ENCODE measurements at places on chromosomes 1 and 21.

DNA sequence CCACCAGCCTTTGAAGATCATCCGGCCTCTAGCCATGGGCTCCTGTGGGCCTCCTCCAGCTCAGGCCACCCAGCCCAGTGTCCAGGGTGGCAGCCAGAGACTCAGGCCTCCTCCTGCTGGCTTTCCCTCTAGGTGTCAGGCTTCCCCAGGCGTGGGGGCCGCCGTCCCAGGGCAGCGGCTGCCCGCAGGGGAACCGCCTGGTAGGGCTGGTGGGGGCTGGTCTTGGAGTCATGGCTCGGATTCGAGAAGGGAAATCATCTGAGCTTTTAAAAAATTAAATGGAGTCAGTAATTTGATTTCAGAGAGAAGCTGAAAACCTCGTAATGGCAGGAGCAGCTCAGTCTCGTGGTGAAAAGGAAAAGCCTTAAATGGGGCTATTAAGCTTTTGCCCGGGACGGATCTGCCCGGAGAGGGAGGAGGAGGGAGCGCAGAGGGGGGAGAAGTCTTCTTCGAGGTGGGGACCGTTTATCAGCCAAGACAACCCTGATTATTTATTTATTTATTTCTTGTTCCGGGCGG, 66.4 kb upstream of the TARDBP start:
- DNase-seq, result no peak

GRCh38 chr1:170126696-170127095, 19.1 kb upstream of the NTMT2 start:
- peak; percentile 91 for DNase-seq

DNA sequence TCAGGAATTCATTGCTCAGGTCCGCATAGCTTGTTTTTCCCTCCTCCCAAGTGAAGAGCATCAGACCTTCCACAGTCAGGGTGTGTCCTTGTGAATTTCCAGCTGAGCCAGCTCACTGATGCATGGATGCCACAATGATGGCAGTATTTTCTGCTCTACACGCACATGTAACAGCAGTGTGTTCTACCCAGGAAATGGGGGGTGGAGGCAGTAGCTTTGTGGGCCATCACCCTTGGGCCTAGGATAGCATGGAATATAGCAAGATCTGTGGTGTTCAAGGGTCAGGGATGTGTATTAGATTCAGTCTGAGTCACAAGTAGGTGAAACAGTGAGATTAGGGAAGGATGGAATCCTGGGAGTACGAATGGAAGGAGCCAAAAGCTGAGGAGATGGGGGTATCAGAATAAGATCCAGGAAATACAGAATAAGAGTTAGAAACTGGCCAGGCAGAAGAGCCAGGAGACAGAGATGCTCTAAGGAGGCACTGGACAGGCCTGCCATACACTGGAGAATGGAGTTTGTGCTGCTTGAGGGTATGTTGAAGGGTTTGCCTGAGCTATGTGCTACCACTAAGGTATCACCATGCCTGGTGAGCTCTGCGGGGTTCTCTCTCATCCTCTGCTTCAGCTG, 90.6 kb upstream of the CNIH3 start:
- DNase-seq, result peak; percentile 46

GRCh38 chr1:47837866-47838561, 159.2 kb downstream of the TRABD2B start:
- no peak for DNase-seq

DNA sequence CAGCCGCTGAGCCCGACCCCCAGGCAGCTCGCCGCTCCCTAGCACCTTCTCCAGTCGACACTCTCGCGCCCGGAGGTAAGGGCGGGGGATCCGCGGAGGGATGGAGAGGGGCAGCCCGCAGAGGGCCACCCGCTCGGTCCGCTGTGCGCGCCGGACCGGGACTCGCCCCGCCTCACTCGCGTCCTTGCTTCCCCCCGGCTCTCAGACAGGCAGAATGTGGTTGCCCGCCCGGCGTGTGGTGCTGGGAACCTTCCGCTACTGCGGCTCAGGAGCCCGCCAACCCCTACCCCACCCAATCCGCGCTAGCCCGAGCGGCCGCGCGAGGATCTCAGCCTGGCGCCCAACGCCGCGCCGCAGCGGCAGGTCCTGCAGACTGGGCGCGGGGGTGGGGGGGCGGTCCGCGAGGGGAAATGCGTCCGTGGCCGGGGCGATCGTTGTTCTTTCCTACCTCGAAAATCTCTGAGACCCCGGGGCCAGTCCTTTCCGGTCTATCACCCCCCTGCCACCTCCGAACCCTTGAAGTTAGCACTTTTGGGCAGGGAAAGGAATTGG, 404 bp downstream of the LRRC8C start:
- peak; percentile 8 for DNase-seq

- no peak for DNase-seq
Observed at GRCh38 chr21:45418301-45419071, 13.5 kb downstream of the COL18A1 start.

GRCh38 chr1:6246497-6247467, 2.8 kb downstream of the HES3 start:
- peak; percentile 41 for DNase-seq

DNA sequence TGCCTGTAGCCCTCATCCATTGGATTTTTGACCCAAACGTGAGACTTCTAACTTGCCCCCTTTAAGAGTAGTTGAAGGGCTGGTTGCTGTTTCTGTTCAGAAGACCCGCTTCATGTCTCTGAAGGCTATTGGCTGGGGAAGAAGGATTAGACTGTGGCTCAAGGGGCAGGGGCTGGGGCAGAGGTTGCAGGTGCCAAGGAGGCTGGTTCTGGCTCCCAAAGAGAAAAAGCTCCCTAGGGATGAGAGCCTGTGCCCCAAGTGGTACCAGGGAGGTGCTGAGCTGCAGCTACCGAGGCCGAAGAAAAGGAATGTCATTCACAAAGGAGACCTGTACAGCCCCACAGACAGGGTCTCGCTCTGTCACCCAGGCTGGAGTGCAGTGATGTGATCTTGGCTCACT, 5.8 kb downstream of the WNT3A start:
- DNase-seq, result no peak

DNA sequence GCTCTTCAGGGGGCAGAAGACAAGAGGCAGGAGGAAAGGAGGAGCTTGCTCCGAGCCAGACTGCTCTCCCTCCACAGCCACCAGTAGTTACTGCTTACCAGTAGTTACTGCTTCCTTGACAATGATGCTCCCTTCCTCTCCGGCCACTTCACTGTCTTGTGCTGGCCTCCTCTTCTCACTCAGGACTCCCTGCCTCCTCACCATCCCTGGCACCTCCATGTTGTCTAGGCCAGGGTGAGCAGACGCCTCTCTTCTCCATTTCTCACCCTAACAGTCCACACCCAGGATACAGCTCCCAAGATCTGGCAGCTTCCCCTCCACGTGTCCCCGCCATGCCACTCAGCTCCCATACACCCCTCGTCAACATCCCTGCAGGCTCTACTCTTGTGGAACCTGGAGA, 82.4 kb upstream of the TLR5 start:
- DNase-seq, result no peak

DNA sequence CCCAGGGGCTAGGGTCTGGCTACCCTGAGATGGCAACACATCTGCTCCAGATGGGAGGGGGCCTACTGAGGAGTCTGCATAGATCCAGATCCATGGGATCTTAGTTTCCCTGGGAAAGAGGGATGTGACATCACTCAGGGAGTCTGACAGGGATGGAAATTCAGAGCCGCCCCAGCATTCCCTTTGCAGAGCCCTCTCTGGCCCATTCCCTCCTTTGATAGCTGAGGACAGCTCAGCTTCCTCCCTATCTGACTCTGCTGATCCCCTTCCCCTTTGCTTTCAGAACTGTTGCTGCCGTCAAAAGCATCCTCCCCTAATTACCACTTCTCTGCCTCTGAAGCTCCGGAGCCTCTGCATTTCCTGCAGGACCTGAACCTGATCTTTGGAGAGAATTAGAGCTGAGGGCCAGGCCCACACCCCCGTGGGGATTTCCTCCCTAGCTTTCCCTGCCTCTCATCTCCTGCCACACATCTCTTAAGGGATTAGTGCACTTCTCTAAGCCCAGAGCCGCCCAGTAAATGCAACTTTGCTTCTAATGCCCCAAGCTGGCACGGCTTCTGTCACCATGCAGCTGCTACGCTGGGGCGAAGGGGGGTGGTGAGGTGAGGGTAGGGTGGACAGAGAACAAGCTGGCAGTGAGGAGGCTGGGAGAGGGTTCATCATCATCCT, 9.5 kb upstream of the ASCL5 start:
- DNase-seq, result no peak

DNA sequence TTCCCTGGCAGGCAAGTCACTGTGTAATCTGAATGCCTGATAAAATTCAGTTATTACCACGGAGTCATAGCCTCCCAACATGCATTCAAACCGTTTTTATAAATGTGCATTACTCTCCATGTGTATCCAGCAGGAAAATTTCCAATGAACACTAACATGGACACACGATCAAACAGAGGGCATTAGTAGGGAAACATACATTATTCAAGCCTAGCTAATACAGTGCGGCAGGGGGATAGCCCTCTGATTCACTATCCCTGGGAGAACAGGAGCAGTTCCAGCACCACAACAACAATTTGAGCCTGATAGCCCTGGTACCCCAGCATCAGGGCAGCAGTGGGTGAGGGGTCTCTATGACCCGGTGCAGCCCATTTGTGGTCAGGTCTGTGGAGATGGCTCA, 35.8 kb upstream of the HMGB4 start:
- DNase-seq, result no peak

- DNase-seq, result no peak
Observed at GRCh38 chr1:53585129-53585528, 125.9 kb downstream of the DMRTB1 start.

GRCh38 chr1:82728206-82728605, 927.5 kb downstream of the ADGRL2 start:
- no peak for DNase-seq

DNA sequence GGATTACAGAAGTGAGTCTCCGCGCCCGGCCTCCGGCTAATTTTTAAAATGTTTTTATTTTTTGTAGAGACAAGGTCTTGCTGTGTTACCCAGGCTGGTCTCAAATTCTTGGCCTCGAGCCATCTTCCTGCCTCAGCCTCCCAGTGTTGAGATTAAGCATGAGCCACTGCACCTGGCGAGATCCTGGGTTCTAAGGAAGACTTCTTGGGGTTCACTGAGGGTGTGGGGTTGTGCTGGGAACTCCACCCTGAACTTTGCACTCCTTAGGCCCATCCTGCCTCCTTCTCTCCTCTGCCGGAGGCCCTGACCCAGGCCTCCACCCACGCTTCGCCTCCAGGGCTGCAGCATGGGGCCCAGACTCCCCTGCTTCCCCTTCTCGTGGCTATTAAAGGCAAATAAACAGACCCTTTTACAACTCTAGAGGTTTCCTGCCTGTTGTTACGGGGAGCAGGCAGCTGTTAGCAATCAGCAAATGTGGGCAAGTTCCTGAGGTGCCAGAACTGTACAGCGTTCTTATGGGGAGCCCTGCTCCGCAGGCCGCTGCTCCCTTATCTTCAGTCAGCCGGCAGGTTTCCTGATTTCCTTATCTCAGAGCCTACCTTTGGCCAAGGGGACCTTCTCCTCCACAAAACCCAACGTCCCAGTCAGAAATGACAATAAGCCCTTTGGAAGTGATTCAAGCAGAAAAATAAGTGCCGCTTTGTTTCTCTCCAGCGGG, 41.0 kb upstream of the LIN9 start:
- no peak for DNase-seq

DNA sequence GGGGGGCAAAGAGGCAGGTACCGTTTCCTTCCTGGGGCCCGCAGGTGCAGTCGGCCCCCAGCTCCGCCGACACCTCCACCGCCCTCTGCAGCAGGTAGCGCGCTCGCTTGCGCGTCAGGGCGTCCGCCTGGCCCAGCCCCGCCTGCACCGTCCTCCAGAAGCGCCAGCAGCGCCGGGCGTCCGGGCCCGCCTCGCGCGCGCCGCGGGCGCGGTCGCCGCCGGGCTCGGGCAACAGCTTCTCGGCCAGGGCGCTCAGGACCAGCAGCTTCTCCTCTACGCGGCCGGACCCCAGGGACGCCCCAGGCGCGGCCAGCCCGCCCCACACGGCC, 863 bp downstream of the TARBP1 start:
- DNase-seq, result peak; percentile 26

DNA sequence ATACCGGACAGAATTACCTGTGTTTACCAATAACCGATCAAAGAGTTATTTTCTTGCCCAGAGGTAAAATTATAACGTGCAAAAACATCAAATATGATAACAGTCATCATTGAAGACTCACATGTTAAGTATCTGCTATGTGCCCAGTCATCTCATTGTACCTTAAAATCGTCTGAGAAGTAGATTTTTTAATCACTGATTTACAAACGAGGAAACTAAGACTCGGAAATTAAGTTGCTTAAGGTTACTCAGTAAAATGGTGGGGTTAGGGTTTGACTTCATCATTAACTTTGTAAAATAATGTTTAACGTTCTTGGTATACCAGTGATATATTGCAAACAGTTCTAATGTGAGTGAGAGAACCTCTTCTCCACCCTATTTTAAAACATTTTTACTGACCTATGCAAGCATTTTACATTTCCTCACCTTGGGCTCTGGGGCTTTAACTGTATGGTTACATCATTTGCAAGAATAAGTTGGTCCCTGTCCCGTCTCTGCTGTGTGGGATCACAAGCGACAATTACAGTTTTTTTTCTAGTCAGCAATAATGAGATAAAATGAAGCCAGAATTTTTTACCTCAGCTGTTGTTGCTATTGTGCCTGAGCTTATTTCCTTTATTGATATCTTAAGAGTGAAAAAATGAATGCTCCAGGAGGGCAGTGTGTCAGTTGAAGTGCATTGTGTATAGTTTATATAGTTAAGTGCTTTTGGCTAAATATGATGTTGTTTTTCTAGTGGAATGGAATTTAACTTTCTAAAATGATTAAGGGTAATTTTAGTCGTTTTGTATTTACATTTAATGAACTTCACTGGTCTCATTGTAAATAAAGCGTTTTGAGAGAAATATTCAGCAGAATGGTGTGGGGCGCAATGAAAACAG, 2.7 kb downstream of the RPRD2 start:
- DNase-seq, result no peak

DNA sequence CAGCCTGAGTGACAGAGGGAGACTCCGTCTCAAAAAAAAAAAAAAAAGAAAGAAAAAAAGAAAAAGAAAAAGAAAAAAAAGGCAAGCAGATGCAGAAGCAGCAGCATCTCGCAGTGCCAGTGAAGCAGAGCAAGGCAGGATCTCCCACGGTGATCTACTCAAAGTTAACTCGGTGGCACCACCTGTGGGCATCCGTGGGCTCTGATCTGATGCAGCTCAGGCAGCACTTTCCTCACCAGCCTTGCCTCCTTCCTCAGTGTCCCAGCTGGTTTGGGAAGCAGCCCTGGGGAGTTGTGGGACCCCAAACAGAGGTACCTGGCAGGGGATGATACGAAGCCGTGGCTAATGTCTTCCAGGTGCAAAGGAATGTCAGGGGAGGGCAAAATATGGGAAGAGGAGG, 104.3 kb upstream of the KRTAP19-8 start:
- no peak for DNase-seq

DNA sequence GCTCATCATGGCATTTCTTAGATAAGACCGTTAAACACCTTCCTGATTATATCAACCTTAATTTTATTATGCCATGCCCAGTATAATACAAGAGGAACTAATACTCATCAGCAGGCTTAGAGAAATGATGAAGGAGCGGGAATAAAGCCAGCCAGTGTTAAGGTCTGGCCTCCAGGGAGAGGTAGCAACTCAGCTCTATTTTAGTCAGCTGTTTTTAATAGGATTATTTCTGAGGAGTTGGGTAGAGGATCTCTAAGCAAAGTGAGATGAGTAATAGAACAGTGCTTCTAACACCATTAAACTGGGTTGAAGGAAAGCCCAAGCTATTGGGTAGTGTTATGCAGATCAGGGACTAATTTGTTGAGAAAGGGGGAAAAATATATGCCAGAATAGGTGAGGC, 921.5 kb downstream of the TTLL7 start:
- no peak for DNase-seq

GRCh38 chr1:150890033-150890416, 3.1 kb downstream of the CTXND2 start:
- no peak for DNase-seq

GRCh38 chr1:83889707-83890106, 109.2 kb downstream of the TTLL7 start:
- peak; percentile 4 for DNase-seq

GRCh38 chr1:110048923-110049601, 14.6 kb downstream of the STRIP1 start:
- no peak for DNase-seq

All from A172 (cell line).